ENCODE measurements at places on chromosomes 6 and 20.

DNA sequence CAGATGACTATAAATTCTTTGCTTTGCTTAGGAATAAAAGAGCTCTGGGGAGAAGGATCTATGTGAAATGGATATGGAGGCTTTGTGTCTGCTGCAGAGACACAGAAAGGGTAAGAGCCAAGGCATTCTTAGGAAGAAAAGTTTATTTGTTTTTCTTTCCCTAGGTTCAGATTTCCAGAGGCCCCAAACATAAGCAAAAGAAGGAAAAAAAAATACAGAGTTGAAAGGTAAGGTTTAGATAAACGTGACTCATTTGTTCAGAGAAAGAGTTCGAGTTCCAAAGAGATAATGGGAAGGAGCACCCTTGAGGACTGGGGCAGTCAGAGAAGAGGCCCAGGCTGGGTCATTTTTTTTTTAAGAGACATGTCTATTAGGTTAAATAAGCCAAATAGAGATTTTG is 27.4 kb upstream of the BMP5 start:
- DNase-seq = peak; percentile 5

DNA sequence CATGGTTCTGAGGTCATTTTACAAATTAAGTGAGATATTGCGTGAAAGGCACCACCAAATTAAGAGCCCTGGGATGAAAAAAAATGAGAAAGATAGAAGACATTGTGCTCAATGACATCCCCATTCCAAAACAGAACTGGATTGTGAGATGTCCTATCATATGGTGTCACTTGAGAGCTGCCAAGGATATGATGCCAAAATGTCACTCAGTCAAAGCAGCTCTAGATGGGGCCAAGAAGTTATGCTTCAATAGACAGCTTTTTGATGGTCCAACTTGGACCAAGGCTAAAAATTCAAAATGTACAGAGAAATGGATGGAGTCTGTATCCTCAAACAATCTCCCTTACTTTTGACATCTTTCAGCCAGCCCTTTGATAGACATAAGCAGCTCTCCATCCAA is 180.8 kb downstream of the UST start:
- no peak for DNase-seq

DNA sequence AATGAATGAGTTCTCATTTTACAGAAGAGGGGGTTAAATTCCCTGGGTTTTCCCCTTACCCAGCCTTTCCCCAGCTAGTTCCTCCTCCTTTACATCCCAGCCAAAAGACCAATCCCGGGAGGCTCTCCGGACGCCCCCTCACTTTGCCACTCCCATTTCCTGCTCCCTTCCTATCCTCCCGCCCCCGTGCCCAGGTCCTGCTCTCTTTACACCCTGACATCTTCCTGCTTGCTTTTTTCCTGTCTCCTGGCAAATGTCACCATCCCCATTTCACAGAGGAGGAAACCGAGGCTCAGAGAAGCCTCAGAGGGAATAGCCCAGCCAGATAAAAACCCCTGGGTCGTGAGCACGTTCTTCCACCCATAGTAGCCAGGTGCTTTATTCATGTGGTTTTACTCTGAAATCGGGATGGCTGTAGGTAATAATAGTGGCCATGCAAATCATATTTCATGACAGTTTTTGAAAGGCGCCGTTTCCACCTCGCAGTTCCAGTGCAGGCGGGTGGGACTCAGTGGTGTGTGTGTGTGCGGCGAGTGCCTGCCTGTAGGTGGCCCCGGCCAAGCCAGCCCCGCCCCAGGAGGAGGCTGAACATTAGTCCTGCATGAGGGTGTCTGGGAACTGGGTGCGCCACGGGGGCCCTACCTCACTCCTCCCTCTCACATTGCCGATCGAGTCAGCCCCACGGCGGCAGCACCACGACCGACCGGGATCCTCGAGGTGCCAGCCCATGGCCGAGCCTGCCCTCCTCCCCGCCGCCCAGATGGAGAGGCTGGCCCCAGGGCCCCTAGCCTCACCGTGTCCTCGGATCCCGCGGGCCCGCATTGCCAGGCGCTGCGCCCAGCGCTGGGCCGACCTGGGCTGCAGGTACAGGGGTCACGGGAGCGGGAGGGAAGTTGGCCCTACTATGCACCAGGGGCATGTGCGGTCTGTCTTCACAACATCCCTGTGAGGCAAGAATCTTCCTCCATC is at the start of gene ARHGAP40:
Gene ARHGAP40, plus strand, starts transcription at position 594 of the 969 bp plus-strand sequence.
- DNase-seq = peak; percentile 14

DNA sequence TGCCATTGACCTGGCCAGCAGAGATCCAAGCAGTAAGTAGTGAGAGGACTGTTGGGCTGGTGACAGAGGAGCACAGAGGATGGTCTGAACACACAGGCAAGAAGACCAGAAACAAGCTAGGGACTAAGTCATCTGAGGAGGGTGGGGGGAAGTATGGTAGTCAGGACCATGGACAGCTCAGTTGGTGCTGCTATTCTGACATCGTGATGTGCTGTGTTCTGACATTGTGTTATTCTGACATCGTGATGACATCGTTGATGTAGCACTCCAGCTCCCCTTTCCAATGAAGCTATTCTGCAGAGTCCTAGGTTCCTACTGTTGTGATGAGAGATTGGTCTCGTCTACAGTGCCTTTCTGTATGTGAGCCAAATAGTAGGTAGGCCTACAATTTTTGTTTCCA is 28.7 kb downstream of the CFAP206 start:
- peak; percentile 67 for DNase-seq

GRCh38 chr6:144574796-144575195 is 289.7 kb downstream of the UTRN start:
- DNase-seq = no peak

GRCh38 chr6:81787313-81788068 is 35.0 kb upstream of the TENT5A start:
- DNase-seq = peak; percentile 85

DNA sequence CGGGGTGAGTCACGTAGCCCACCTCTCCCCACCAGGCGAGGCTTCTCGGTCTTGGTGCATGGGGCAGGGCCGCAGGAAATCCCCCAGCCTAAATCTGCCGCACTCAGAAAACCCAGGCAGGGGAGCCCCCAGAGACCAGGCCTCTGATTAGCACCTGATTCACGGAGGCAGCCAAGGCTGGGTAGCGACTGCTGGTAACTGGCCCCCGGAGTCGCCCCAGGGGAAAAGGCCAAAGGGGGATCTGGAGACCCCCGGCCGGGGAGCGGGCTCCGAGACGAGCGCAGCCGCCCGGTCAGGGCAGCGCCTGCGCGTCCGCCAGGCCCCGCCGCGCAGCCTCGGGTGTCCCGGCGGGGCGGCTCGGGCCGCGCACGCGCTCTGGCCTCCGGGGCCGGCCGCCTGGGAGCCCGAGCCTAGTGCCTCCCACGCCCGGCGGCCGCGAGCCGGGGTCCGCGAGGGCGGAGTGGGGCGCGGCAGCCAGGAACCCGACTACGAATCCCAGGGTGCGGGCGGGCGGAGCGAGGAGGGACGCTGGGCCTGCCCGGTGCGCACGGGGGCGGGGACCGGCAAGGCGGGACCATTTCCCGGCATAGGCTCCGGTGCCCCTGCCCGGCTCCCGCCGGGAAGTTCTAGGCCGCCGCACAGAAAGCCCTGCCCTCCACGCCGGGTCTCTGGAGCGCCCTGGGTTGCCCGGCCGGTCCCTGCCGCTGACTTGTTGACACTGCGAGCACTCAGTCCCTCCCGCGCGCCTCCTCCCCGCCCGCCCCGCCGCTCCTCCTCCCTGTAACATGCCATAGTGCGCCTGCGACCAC is at the start of gene DUSP22:
Gene DUSP22, plus strand, starts transcription at position 791 of the 809 bp plus-strand sequence. CDS start 53 bp downstream, outside the sequence.
- peak; percentile 84 for DNase-seq

- no peak for DNase-seq
These were observed 112.7 kb upstream of the HDDC2 start for GRCh38 chr6:125414507-125414906.

GRCh38 chr6:392441-393390 is 1.2 kb downstream of the IRF4 start:
- peak; percentile 8 for DNase-seq

All from fibroblast of mammary gland (primary cell).